Myocyte (in vitro differentiated cells): ENCODE measurements at places on chromosomes 11 and 22.

DNA sequence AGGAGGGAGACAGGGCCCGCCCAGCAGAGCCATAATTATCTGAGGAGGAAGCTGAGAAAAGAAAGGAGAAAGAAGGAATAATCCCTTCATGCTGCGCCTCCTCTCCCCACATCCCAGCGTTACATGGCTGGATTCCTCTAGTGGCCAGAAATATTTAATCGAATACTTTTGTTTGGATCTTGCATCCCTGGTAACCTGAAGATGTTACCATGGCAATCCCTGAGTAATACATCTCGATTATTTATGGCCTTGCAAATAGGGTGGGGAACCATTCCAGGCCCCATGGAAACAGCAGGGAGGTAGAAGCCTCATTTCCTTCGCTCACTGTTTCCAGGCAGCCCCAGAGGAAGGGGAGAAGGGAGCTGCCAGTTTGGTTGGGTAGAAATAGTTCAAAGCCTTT lies 357.7 kb downstream of the BUD13 start:
- no peak for DNase-seq

GRCh38 chr11:44943118-44943517 lies 7.6 kb downstream of the TP53I11 start:
- no peak for DNase-seq

- DNase-seq, result peak; percentile 30
These were observed 19.4 kb downstream of the RPS6KA4 start for GRCh38 chr11:64378335-64378880.

- DNase-seq, result no peak
These were observed 24.7 kb downstream of the TNRC6B start for GRCh38 chr22:40202225-40202944.

DNA sequence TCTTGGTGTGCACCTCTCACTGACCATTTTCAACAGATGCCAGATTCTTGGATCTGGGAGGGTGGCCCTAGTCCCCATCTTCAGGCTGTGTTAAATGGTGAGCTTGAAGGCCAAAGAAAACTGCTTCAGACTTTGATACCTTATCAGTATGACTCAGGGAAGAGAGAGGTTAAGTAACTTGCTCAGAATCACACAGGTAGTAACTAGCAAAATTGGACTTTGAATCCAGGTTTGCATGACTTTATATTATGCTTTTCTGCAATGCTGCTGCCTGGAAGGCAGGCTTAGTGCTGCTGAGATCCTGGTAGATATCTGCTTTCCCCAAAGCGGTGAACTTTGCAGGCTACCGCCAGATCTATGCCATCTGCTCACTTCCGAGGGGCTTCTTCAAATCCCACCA lies 487.3 kb downstream of the INSC start:
- no peak for DNase-seq

- DNase-seq, result no peak
These were observed 80.8 kb downstream of the TNRC6B start for GRCh38 chr22:40258501-40258915.

- DNase-seq, result no peak
These were observed 23.8 kb downstream of the CD44 start for GRCh38 chr11:35162745-35163144.

GRCh38 chr22:22342697-22343580 lies 98.4 kb downstream of the VPREB1 start:
- DNase-seq, result peak; percentile 28

DNA sequence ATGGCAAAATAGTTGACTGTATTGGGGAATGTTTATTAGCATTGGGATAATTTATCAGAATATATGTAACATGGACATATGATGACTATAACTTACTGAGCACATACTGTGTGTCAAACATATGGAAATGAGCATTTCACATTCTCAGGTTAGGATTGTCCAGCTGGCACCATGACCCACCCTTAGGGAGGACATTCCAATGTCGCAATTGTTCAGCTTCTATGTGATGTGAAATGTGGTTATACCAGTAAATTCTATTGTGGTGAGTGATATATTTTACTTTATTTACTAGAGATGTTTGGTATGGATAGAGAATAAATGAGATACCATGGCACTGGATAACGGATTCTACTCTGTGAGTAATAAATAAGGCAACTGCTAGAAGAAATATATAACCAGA lies 50.4 kb downstream of the OR4A47 start:
- no peak for DNase-seq

GRCh38 chr11:19828382-19829108 lies 115.9 kb downstream of the NAV2 start:
- no peak for DNase-seq

- peak; percentile 22 for DNase-seq
These were observed 271.7 kb downstream of the CTTN start for GRCh38 chr11:70669871-70670675.

- peak; percentile 57 for DNase-seq
These were observed 1.5 kb upstream of the SREBF2 start for GRCh38 chr22:41831383-41831782.

GRCh38 chr22:50219800-50220602 lies 19.2 kb downstream of the SELENOO start:
- DNase-seq, result no peak

GRCh38 chr11:79113054-79113690 lies 327.7 kb downstream of the TENM4 start:
- no peak for DNase-seq

DNA sequence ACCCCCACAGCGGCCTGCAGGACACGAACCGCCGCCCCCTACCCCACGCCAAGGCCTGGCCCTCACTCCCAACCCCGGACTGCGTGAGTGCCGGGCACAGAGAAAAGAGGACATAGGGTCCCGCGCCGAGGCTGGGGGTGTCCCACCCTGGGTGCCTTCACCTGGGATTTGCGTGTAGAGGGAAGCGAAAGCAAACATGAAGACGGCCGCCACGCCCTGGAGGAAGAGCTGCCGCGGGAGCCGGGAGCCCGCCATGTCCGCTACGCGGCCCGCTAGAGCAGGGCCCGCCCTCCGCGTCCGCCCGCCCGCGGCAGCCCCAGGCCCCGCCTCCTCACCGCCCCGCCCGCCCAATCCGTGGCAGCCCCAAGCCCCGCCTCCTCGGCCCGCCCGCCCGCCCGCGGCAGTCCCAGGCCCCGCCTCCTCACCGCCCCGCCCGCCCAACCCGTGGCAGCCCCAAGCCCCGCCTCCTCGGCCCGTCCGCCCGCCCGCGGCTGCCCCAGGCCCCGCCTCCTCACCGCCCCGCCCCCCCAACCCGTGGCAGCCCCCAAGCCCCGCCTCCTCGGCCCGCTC lies at the start of gene LMF2:
TSS of gene LMF2 (minus strand) at position 282 of the 570 bp plus-strand sequence. CDS start at position 255, 27 bp downstream.
- DNase-seq, result no peak

GRCh38 chr22:43571181-43571580 lies 159.4 kb downstream of the MPPED1 start:
- DNase-seq, result no peak

DNA sequence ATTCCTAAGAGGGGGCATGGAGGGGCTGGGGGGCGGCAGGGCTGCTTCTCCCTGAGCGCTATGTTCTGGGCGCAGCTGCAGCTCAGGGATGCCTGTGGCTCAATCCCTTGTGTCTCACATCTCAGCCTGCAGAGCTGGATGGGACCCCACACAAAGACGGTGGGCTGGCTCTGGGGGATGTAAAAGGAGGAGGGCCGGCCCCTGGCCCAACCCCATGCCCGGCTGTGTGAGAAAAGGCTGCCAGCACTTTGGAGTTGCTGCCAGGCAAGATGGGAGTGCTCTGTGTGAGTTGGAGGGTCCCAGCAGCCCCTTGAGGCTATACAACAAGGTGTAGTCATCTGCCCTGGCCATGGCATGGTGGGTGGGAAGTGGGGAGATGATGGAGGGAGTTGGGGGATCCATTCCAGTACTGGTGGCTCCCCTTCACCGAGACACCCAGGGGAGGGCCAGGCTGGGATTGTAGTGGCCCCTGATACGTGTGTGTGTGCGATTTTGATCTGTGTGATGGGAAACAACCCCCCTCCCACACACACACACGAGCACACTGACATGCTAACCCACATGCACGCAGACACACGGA lies 1.3 kb upstream of the TBX10 start:
- no peak for DNase-seq

DNA sequence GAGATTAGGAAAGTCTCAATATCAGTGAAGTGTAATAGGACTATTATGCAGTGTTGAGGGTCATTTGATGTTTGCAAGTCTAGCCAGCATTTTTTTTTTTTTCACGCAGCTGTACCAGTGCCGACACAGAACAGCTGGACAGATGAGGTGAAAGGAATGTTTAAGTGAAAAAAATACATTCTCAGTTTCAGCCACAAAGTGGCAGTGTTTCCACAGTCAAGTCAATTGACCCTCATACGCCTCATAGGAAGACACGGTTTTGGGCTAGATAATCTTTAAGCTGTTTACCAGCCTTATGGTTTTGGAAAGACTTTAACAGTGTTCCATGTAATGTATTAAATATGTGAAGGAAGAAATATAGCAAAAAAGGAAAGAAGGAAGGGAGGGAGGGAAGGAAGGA lies 349.9 kb upstream of the ANO3 start:
- DNase-seq, result peak; percentile 45

- DNase-seq, result no peak
These were observed 5.7 kb upstream of the KIRREL3 start for GRCh38 chr11:127006311-127006710.

GRCh38 chr11:64869571-64870175 lies 8.7 kb downstream of the EHD1 start:
- DNase-seq, result peak; percentile 68
